Hepatocyte (in vitro differentiated cells): ENCODE measurements at places on chromosomes 11 and 22. TPM values are rescaled to one million over a fixed set of nuclear protein-coding genes. Genes with fewer than 3 reads are reported as not detected.
A peak's percentile ranks its signal among the peaks of the same experiment; 100 is the strongest.

GRCh38 chr11:25350899-25351803, 854.3 kb downstream of the LUZP2 start:
- no peaks in the 10 kb centered on the region for H3K36me3 ChIP-seq
- DNase-seq = no peak
- H3K4me3 ChIP-seq = no peak overlapping the region
- no peaks in the 10 kb centered on the region for H3K27me3 ChIP-seq
- no peak overlapping the region for H3K27ac ChIP-seq

- H3K27me3 ChIP-seq = peaks cover 13% of the 10 kb centered on the region
- DNase-seq = no peak
- H3K4me3 ChIP-seq = no peak overlapping the region
- no peaks in the 10 kb centered on the region for H3K36me3 ChIP-seq
Measured at GRCh38 chr11:17413414-17414316, 25.2 kb upstream of the KCNJ11 start.

HEPN1 gene
- polyA plus RNA-seq = not detected in 2 replicates

DNA sequence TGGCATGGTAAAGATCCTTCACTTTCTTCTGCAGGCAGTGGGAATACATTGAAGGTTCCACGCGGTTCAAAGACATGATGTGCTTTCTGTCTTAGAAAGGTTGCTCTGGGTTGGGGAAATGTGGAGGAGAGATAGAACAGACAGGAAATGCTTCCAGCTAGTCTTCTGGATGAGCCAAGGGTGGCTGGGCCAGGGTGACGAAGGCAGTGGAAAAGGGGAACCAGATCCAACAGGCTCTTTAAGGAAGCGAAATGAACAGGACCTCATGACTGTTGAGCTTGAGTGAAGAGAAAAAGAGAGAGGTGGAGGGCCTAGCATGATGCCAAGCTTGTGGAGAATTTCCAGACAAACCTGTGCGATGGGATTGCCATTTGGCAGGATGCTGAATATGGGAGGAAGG, 56.4 kb upstream of the LMO1 start:
- H3K4me3 ChIP-seq = no peak overlapping the region
- DNase-seq = no peak
- peaks cover 6% of the 10 kb centered on the region for H3K27me3 ChIP-seq
- no peaks in the 10 kb centered on the region for H3K36me3 ChIP-seq
- no peaks in the 10 kb centered on the region for H3K4me1 ChIP-seq

DNA sequence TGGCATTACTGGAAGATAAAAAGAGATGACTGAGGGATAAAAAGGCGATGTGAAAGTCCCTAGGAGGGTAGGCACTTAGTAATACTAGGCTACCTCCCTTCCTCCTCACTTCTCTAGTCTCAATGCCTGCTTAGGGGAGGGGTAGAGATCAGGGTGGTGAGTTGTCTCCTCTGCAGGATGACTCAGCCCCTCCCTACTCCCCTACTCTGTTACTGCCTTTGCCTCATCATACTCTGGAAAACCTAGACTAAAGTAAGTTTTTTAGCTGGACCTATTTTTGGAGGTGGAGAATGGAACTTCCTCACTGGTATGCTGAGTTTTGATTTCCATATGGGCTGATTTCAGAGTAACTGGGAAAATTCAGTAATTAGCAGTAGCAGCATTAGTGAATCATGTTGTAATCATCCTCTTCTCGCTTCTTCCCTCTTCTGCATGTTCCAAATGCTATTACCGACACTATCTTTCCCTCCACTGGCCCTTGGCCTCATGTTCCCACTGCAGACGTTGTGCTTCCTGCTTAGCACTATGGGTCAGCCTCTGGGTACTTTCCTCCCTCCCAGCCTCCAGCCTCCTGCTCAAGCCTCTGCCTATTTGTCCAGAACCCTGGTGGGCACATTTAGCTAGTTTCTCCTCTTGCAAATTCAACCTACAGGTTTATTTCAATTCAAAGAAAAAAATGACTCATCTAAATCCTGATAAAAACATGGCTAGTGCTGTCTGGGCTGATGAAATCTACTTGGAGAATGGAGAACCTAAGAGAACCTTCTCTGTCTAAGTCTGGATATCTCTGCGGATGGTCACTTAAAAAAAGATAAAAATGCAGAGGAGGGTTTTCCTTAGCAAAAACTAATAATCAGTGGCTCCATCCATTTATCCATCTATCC, 281.7 kb downstream of the ST3GAL4 start:
- no peaks in the 10 kb centered on the region for H3K36me3 ChIP-seq
- no peak for DNase-seq
- H3K4me1 ChIP-seq = no peaks in the 10 kb centered on the region
- H3K27ac ChIP-seq = no peak overlapping the region

KRTAP5-7 gene
- polyA plus RNA-seq = not detected in 2 replicates

- no peak overlapping the region for H3K27ac ChIP-seq
- no peaks in the 10 kb centered on the region for H3K4me1 ChIP-seq
- peak; percentile 6 for DNase-seq
- H3K4me3 ChIP-seq = no peak overlapping the region
- no peaks in the 10 kb centered on the region for H3K36me3 ChIP-seq
Measured at GRCh38 chr11:72984453-72985077, 157.6 kb downstream of the FCHSD2 start.

- H3K4me1 ChIP-seq = peaks cover 9% of the 10 kb centered on the region
- no peaks in the 10 kb centered on the region for H3K27me3 ChIP-seq
- no peak for DNase-seq
- no peaks in the 10 kb centered on the region for H3K36me3 ChIP-seq
Measured at GRCh38 chr11:30395751-30396150, 72.8 kb downstream of the ARL14EP start.

DNA sequence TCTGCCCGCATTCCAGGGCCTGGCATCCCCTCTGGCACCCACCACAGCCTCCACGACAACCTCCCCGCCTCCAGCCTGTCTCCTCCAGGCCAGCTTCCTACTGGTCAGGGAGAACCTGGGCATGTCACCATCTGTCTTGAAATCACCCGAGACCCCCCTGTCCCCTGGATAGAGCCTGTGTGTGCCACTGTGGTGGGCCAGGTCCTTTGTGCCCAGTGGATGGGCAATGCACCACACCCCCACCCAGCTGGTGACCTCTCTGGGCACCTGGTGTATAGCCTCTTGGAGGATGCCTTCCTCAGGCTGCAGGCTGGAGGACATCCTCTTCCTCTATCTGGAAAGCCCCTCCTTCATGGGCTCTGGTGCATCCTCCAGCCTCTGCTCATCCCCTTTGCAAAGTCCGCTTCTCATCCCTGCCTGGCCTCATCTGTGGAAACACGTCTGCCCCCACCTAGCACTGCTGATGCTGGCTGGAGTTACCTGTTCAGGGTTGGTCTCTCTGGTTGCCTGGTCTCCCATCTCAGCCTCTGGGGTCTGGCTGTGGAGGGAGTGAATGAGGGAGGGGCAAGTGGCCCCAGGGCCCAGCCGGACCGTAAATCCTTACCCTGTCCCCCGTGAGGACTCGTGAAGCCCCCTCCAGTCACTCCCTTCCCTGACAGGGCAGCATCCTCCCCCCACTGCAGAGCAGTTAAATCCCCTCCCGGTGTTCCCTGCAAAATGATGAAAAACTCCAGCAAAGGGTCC, 589.6 kb downstream of the TBC1D22A start:
- H3K4me3 ChIP-seq = no peak overlapping the region
- no peaks in the 10 kb centered on the region for H3K36me3 ChIP-seq
- H3K27me3 ChIP-seq = no peaks in the 10 kb centered on the region
- H3K27ac ChIP-seq = no peak overlapping the region
- H3K4me1 ChIP-seq = no peaks in the 10 kb centered on the region

DNA sequence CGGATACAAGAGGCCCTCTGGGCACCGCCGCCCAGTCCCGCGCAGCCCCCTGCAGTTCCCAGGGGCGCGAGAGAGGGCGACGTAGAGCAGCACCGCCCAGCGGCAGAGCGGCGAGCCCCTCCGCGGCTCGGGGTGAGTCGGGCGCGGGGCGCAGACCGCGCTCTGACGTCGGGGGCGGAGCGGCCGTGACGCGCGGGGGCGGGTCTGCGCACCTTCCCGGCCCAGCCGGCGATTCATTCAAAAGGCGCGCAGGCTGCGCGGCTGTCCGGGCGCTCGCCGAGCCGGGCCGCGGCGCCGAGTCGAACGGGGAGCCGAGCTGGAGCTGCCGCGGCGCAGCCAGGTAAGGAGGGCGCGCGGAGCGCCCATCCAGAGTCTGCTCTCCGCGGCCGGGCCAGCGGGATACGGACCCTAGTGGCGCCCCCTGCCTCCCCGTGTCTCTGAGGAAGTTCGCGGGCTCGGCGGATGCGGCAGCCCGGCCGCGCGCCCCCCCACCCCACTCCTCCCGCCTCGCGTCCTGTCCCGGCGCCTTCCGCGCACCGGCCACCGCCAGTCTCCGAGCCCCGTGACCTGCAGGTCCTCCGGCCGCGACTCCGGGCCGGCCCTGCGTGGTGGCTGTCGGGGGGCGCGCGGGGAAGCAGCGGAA, at the start of gene RELT:
RELT (plus strand) TSS at position 240 of the 643 bp plus-strand sequence. CDS start 12,738 bp downstream, outside the sequence.
- peak within 1 kb of the TSS; percentile 83 for H3K27ac ChIP-seq
- H3K27me3 ChIP-seq = no peaks in the 10 kb centered on the region
- peak within 1 kb of the TSS; percentile 87 for H3K4me3 ChIP-seq
- peak; percentile 97 for DNase-seq

- no peak overlapping the region for H3K4me3 ChIP-seq
- no peaks in the 10 kb centered on the region for H3K36me3 ChIP-seq
- peaks cover 8% of the 10 kb centered on the region for H3K4me1 ChIP-seq
- DNase-seq = peak; percentile 67
- H3K27me3 ChIP-seq = no peaks in the 10 kb centered on the region
- H3K27ac ChIP-seq = peak overlapping the region; percentile 63
Measured at GRCh38 chr11:16001899-16002426, 354.4 kb downstream of the SOX6 start.

DNAJB7 gene
- polyA plus RNA-seq = 0.06 and 0.66 TPM in 2 replicates

GRCh38 chr11:62071408-62071807, 52.4 kb upstream of the INCENP start:
- no peak overlapping the region for H3K27ac ChIP-seq
- no peaks in the 10 kb centered on the region for H3K27me3 ChIP-seq
- no peaks in the 10 kb centered on the region for H3K4me1 ChIP-seq
- H3K4me3 ChIP-seq = no peak overlapping the region

- H3K4me3 ChIP-seq = no peak overlapping the region
- H3K4me1 ChIP-seq = no peaks in the 10 kb centered on the region
- no peaks in the 10 kb centered on the region for H3K36me3 ChIP-seq
- no peaks in the 10 kb centered on the region for H3K27me3 ChIP-seq
Measured at GRCh38 chr11:1011320-1011698, 25.2 kb downstream of the MUC6 start.

DNA sequence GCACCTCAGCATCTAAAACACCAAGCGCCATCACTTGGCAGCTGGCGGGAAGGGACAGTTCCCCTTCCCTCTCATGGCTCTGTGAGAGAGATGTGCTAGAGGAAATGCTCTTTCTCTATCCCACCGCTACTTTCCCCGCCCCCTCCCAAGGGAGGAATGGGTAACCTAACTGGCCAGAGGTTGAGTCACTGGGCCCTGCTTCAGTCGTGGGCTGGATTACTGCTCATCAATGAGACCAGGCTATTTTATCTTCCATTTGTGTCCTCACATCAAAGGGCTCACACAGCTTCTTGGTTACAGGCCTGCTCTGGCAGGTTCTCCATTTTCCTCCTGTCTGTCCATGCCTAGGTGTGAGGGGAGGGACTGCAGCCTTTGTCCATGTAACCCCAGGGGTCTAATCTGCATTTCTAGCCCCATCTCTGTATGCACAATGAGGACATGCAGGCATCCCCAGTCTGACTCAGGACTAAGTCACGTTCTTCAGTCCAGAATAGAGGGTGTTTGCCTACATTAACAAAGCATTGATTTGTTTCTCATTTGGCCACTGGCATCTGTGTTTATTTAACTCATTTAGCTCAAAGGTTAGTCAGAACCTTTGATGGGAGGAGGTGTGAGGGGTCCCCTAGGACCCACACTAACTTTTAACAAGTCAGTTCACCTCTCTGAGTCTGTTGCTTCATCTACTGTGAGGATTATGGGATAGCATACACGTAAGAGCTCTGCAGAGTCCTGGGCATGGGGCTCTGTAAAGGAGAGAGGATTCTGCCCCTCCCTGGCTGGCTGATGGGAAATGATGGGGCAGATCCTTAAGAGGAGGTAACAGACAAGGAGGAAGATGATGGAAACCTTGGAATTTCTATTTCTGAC, 99.1 kb downstream of the XRRA1 start:
- H3K4me1 ChIP-seq = no peaks in the 10 kb centered on the region
- H3K36me3 ChIP-seq = no peaks in the 10 kb centered on the region
- no peaks in the 10 kb centered on the region for H3K27me3 ChIP-seq
- no peak overlapping the region for H3K27ac ChIP-seq
- H3K4me3 ChIP-seq = no peak overlapping the region
- no peak for DNase-seq

DNA sequence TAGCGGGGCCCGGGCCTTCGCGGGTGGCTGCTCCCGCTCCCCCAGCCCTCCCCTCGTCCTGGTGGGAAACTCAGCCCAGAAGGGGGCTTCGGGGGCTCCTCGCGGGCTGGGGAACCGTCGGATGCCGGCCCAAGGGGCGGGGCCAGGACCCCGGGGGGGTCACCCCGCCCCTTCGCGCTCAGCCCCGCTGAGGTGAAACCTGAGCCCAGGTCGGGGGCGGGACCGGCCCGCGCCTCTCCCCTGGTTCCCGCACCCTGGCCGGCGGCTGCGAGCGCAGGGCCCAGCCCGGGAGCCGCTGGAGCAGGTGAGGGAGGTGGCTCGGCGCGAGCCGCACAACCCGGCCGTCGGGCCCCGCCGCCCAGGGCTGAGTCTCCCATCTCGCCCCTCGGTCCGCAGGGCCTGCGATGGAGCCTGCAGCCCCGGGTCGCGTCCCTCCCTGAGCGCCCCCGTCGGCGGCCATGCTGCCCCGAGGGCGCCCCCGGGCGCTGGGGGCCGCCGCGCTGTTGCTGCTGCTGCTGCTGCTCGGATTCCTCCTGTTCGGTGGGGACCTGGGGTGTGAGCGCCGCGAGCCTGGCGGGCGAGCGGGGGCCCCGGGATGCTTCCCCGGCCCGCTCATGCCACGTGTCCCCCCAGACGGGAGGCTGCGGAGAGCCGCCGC, at the start of gene LARGE2:
LARGE2 (plus strand) TSS at position 232 of the 658 bp plus-strand sequence; CDS start at position 459, 227 bp downstream.
- peak within 1 kb of the TSS; percentile 45 for H3K4me3 ChIP-seq
- peaks cover 12% of the 10 kb centered on the region for H3K4me1 ChIP-seq
- DNase-seq = peak; percentile 77
- peaks cover 8% of the 10 kb centered on the region for H3K27me3 ChIP-seq
- H3K27ac ChIP-seq = peak within 1 kb of the TSS; percentile 80

DNA sequence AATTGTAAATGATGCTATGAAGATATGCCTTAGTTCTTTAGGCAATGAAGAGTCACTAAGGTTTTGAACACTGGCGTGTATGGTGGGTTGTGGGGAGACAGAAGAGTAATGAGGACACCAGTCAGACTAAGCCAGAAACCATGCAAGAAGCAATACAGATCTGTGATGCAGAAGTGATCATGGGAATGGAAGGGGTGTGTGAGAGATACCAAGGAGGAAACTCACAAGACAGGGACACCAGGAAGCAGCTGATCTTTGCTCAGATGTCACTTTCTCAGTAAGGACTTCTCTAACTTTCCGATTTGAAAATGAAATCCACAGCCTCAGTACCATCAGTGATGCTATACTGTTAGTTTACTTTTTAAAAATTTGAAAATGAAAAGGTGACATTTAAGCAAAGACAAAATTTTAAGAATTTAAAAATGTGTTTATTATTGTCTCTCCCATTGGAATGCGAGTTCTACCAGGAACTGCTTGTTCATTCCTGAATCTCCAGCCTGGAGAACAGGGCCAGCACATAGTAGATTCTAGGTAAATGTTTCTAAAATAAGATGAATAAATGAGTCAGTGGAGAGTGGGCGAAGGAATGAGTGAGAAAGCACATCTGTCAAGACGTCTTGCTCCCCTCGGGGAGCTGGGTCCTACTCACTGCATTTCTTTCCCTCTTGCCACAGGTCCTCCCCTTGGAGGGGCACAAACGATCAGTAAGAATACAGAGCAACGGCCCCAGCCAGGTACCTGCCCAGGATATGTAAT, 60.4 kb downstream of the KCNJ1 start:
- H3K4me3 ChIP-seq = no peak overlapping the region
- peaks cover 3% of the 10 kb centered on the region for H3K4me1 ChIP-seq
- no peaks in the 10 kb centered on the region for H3K27me3 ChIP-seq
- H3K36me3 ChIP-seq = no peaks in the 10 kb centered on the region
- no peak overlapping the region for H3K27ac ChIP-seq
- DNase-seq = no peak
